ENCODE measurements at places on chromosomes 4 and X.

DNA sequence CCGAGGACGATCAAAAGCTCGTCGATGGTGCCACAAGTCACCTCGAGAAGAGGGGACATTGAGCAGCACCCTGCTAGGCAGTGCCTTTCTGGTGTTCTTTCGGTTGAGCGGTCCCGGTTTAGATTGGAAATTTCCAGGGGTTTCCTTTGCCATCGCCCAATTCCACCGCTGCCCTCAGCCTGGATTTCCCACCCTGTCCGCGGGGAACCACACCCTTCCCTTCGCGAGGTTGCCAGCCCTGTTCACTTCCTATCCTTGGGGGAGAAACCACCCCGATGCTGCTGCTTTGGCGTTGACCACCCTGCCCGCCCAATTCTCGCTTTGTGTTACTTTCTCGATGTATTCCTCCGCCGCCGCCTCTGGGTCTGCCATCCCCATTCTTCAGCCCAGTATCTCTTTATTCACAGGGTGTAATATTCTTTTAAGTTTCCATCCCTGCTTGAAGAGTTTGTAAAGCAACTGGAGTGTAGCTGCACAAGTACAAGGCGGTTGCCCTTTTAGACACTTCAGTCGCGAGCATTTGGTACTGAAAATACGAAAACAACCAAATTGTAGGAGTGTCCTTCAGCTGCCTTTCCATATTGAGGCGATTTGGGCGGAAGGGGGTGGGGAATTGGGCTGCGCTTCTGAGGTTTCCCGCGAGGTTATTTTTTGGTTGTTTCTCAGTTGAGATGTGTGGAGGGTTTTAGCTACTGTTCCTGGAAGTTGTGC lies 1.1 kb downstream of the OGT start:
- peak; percentile 76 for DNase-seq

- DNase-seq: no peak
These were observed 78.9 kb upstream of the ZCCHC13 start for GRCh38 chrX:74225111-74225510.

DNA sequence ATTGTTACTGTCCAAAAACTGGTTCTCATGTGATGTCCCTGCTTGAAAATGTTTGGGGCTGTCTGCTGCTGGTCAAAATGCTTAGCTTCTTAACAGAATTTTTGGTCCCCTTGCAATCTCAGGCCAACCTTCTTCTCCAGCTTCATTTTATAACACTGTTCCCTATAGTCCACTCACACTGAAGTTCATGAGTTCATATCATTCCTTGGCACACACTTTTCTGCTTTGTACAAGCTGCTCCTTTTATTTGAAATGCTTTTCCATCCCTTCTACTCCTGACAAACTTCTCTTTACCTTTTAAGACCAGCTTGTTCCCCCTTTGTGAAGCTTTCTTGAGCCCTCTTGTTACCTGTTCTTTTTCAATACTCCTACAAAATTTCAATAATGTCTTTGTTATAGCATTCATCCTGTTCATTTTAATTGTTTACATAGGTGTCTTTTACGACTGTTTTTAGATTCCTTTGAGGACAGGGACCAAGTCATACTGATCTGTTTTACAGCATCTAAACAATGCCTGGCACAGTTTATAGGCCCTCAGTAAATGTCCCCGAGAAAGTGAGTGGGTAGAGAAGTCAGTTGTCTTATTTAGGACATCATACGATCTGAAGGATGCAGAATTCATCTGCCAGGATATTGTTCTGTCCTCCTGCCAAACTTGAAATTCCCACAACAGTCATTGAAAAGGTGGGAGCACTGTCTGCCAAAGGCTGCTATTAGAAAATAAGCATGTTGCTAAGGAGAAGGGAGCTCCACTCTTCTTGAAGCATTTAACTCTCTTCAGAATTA lies 134.4 kb upstream of the BMPR1B start:
- no peak for DNase-seq

DNA sequence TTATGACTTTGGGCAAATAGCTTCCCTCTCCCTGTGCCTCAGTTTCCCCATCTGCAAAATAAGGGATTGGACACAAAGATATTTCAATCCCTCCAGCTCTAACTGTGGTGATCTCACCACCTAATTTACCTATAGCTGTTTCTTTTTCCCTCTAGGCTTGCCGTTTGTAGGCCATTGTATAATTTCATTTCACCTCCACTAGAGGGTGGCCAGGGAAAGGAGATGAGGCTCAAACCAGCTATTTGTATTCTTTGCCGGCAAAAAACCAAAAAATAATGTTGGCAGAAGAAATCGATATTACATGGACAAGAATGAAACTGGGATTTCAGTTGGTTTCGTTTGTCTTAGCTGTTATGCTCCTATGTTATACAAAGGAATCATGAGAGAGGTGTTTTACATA lies 36.1 kb upstream of the DOCK11 start:
- peak; percentile 39 for DNase-seq

- no peak for DNase-seq
These were observed 200.2 kb downstream of the LRBA start for GRCh38 chr4:150814873-150815272.

DNA sequence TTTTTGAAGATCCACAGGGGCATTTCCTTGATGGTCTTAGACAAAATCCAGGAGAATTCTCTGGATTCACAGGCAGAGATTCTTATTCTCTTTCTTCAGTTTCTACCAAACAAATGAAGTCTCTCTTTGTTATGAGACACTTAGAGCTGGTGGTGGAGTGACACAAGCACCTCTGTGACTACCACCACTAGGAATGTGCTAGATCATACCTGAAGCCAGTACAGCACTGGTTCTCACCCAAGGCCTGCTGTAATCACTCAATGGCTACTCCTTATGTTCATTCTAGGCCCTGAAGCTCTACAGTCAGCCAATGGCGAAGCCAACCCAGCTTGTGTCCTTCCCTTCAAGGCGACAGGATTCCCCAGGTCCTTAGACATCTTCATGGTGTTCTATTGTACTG lies 482.3 kb downstream of the TRAM1L1 start:
- no peak for DNase-seq

DNA sequence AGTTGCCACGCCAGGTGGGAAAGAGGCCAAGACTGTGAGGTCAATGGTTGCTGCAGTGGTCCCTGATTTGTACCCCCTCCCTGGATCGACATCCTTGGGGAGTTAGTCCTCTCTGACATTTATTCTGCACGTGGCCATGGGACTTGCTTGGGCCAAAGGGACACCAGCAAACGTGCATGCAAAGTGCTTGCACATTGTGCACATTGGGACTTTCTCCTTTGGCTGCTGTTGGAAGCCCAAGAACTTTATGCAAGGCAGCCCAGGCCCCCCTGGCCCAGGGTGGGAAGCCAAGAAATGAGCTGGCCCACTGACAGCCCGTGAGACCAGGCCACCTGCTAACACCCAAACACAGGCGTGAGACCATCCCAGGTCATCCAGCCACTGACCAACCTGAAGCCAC lies 38.1 kb downstream of the SLC2A9 start:
- no peak for DNase-seq

GRCh38 chrX:139844884-139845283 lies 88.0 kb downstream of the ATP11C start:
- DNase-seq: no peak

GRCh38 chr4:170716868-170717267 lies 627.1 kb upstream of the AADAT start:
- no peak for DNase-seq

GRCh38 chr4:21697583-21697982 lies 251.0 kb downstream of the KCNIP4 start:
- no peak for DNase-seq

DNA sequence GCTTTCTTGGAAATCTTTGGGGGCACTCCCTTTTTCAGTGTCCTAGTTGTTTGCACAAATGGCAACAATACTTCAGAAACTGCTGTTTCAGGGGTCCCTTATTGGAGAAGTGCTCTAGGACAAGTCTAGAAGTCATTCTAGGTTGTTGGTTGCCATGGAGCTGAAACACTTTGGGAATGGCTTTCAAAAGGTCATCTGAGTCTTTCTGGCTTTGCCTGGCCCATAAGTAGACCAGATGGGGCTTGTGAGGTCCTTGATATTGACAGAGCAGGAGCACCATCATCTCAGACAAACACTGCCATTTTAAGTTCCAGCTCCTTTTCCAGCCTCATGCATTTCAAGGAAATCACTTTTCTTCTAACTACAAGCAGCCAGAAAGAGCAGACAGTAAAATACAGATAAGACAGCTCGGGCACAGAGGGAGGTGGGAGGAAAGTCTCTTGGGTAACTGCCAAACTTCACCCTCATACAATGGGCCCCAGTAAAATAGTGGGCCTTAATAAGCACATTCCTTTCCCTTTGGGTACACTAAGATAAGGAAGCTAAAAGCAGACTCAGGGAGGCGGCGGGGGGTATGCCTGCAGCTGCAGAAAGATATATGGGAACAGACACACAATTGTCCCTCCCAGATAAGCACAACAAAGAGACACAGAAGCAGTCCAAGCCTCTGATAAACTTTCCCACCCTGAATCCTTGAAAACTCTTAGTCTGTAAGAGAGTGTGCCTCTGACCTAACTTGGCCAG lies 8.5 kb upstream of the NXF3 start:
- DNase-seq: no peak

DNA sequence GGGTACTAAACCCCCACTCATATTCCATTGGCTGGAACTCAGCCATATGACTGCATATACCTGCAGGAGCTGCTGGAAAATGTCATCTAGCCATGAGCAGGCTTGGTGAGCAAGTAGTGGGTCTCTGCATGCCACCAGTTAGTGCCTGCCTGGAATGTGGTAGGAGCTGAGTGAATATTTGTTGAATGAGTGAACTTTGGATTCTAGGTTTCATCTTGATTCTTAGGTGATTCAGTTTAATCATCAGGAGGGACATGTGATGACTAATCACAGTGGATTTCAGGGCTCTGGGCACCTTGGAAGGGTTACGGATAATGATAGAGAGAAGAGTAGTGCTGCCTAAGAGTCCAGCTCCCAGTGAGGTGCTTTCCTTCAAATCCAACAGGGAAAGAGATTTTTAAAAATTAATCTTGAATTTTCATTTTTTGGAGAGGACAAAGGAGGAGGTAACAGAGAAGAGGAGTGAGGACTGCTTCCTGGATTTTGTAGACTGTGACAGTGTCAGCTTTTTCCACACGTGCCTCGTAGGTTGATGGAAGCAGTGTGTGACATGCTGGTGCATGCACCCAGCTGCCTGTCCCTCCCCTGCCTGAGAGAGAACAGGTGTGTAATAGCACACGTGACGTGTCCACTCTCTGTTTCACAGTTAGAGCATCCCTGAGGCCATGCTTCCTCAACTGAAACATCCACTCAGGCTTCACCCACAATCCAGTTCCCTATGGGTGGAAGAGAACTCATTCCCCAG lies 30.4 kb downstream of the NHS start:
- DNase-seq: no peak

GRCh38 chr4:140103676-140104075 lies 50.3 kb downstream of the MAML3 start:
- peak; percentile 51 for DNase-seq

- DNase-seq: no peak
These were observed 44.9 kb downstream of the FOXR2 start for GRCh38 chrX:55668084-55668483.

- no peak for DNase-seq
These were observed 514.0 kb upstream of the SMIM31 start for GRCh38 chr4:164239976-164240375.

- DNase-seq: no peak
These were observed 97.8 kb downstream of the TMEM47 start for GRCh38 chrX:34559325-34559724.

GRCh38 chr4:17561195-17561909 lies 15.6 kb upstream of the LAP3 start:
- DNase-seq: no peak

GRCh38 chr4:188175288-188175687 lies 36.0 kb downstream of the TRIML1 start:
- no peak for DNase-seq

- DNase-seq: no peak
These were observed 6.8 kb downstream of the PLXNB3 start for GRCh38 chrX:153770601-153771414.

DNA sequence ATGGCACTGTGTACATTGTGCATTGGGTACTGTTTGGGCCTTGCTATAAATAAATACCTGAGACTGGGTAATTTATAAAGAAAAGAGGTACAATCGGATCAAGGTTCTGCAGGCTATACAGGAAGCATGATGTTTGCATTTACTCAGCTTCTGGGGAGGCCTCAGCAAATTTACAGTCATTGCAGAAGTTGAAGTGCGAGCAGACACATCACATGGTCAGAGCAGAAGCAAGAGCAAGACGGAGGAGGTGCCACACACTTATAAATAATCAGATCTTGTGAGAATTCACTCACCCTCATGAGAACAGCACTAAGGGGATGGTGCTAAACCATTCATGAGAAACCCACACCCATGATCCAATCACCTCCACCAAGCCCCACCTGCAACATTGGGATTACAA lies 505.0 kb downstream of the ARAP2 start:
- DNase-seq: no peak

DNA sequence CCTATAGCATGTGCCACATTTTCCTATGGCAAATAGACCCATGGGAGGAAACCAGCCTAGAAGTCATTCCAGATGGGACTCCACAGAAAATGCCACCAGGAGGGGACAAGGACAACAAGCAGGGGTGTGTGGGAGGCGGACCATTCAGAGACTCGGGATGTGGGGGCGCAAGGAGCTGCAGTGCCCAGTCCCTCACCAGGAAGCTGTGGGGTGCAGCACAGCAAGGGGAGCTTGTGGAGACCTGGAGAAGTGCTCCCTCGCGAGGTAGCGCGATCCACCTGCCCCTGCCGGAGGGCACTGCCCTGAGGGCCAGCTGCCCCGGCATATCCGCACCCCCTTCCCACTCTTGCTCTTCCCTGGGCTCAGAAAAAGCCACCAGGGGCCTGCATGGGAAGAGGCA lies 45.5 kb upstream of the C4orf50 start:
- DNase-seq: no peak
